NCI-H226 (cell line): ENCODE measurements at places on chromosomes 2 and 18.

DNA sequence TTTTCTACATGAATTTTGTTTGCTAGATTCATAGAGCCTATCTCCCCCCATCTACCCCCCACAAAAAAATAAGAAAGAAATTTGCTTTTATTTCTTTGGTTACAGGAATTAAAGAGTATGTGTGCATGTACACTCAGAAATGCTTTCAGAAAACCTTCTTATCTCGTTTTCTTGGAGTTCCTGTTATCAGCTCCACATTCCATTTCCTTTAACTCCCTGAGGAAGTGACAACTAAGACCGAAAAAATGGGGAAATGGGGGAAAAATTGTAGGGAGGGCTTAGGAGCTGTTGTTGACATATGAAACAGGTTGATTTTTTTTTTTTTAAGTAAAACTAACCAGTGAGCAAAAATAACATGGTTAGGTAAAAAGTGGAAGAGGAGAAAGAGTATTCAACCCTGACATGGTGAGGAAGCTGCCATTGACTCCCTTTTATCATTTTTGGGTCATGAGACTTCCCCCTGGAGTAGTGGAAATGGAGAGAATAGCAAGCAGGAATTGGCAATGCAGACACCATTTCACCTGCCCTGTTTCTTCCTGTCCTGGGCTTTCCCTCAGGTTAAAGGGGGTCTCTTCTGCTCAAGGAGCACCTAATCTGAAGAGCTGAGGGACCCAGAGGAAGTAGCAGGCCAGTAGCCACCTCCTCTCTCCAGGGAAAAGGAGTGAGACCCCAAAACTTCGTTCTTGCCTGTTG is 93.5 kb downstream of the OSBPL6 start:
- peak; percentile 81 for DNase-seq

DNA sequence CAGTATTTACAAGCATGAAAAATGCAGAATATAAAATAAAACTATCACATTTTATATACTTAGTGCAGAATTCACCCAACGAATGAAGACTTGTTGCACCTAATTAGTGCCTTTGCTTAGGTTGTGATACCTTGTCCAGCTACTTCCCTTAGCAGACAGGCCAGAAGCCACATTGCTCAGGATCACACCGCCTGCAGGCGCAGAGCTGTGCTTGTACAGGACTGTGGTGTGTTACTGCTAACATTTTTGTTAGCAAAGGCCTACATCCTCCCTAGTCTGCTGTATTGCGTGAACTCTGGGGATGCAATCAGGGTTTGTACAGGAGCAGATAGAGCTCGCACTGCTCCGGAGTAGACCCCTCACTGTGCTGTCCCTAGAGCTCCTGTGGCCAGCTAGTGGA is 336.9 kb downstream of the CBLN2 start:
- DNase-seq: no peak

- no peak for DNase-seq
Measured at GRCh38 chr2:96120991-96121390, 4.6 kb upstream of the ADRA2B start.

- peak; percentile 28 for DNase-seq
Measured at GRCh38 chr2:75491129-75491753, 69.5 kb downstream of the EVA1A start.

GRCh38 chr2:108978709-108979111 is 10.3 kb downstream of the EDAR start:
- no peak for DNase-seq

DNA sequence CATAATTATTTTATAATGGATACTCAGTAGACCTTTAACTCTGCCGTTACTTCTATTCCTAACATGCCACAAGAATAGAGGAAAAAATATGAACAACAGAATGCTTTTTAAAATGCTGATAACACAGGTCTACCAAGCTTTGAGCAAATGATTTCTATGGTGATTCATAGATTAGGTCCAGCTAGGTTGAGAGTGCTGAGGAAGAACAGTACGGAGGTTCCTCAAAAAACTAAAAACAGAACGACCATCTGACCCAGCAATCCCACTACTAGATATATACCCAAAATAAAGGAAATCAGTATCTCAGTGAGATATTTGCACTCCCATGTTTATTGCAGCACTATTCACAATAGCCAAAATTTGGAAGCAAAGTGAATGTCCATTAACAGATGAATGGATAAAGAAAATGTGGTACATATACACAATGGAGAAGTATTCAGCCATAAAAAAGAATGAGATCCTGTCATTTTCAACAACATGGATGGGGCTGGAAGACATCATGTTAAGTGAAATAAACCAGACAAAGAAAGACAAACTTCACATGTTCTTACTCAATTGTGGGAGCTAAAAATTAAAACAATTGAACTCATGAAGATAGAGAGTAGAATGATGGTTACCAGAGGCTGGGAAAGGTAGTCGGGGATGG is 111.6 kb upstream of the SERTAD2 start:
- no peak for DNase-seq

DNA sequence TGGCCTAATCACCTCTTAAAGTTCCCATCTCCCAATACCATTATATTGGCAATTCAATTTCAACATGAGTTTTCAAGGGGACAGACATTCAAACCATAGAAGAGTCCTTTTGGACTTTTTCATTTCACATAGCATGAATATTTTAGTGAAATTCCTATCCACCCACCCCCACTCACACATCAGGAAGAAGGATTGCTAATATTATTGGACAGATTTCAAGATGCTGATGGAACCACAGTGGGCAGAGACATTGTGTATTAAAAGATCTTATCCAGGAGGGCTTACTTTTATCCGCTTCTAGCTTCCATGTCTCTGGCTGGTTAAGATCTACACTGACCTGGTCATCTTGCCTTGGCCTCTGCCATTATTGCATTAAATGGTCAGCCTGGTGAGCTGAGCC is 297.4 kb upstream of the ACVR2A start:
- DNase-seq: peak; percentile 29

DNA sequence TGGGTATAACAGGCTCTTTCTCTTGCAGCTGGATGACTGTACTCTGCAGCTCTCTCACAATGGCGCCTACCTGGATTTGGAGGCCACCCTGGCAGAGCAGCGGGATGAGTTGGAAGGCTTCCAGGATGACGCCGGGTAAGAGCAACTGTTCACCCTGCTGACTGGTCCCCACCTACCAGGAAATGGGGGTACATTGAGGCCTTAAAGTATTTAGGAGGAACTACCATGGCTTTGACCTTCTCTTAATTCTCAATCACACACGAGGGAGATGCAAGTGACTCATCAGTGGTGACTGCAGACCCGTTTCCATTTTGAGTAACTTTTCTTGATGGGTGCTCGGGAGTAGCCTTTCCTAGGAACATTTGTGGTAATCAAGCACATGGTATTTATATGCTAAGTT is 58.0 kb downstream of the FHOD3 start:
- DNase-seq: no peak

DNA sequence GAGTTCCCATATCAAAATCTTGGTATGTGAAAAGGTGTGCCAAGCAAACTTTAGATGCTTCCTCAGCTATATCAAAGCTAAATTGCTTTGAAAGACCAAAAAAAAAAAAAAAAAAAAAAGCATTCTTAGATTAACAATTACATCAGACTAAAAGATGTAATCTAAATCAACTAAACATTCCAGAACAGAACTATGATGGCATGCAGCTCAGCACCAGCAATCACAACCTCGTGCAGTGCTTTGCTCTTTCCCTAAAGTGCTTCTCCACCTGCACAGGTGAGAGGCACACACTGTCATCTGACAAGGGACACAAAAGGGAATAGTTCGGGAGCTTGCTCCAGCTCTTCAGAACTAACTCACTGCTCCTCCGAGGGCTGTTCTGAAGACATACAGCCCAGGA is 37.5 kb downstream of the ADAM17 start:
- no peak for DNase-seq

- DNase-seq: no peak
Measured at GRCh38 chr2:11579867-11580659, 46.2 kb downstream of the GREB1 start.

- DNase-seq: no peak
Measured at GRCh38 chr2:11534746-11535484, 1.1 kb downstream of the GREB1 start.

GRCh38 chr2:84290537-84290936 is 168.5 kb downstream of the SUCLG1 start:
- no peak for DNase-seq

GRCh38 chr18:37124516-37124915 is 295.6 kb downstream of the KIAA1328 start:
- DNase-seq: no peak

- no peak for DNase-seq
Measured at GRCh38 chr18:58862356-58862755, 2.3 kb upstream of the ZNF532 start.

- no peak for DNase-seq
Measured at GRCh38 chr2:8081130-8081529, 600.7 kb upstream of the ID2 start.

GRCh38 chr2:46963941-46964673 is 48.5 kb upstream of the MCFD2 start:
- peak; percentile 95 for DNase-seq

DNA sequence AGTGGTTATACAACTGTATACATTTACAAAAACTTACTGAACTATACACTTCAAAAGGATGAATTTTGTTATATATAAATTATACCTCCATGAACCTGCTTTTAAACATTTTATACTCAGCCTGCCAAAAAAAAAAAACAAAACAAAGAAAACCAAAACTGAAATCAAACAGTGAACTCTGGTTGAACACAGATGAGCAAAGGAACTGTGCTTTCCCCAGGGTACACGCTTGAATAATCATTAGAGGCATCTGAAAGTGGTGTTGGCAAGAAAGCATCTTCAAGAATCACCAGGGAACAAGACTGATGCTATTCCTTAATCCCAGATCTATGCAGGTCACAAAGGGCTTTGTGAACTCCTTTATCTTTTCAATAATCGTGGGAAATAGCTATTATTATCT is 77.0 kb upstream of the LYPD1 start:
- no peak for DNase-seq

DNA sequence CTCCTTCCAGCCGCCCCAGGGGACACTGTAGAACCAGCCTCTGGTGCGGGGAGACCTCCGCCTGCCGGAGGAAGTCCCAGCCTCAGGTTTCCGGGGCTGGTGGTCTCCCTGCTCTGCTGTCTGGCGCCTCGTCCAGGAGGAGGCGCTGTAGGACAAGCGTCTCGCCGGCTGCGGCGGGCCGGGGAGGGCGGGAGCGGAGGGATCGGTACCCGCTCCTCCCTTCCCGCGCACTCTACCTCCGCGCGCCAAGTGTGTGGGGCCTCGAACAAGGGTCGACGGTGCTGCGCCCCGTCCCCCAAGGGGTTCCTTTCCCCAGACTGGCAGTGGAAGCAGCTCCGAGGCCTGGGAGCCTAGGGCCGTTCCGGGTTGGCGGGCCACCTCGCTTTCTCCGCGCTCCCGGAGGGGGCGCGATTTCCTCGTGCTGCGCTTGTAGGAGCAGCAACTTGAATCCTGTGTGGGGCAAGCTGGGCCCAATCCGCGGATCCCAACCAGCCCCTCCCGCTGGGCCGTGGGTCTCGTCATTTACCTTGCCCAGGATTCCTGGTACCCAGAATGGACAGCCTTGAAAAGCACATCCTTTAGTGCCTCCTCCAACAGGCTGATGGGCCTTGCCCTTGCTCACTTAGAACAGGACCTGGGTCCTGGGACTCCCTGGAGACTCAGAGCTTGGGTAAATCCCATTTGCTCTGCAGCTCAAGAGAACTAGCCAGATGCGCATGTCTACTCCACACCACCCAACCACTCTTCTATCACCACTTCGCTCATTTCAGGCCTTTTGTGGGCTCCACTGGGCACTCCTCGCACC is 10.6 kb upstream of the HOXD4 start:
- peak; percentile 60 for DNase-seq

DNA sequence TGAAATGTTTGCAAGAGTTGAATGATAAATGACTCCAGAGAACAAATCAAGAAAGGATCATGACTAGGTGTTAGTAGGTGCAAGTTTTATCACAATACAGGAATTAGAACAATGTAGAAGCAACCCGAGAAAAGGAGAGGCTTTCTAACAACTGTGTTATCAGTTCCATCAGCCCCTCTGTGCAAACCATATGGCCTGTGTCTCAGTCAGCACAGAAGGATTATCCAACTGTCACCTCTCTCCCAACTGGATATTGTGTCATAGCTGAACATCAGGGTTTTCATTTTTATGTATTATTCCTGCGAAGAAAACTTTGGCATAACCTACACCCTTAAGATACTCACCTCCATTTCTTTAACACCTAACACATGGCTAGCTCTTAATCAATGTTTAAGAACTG is 321.6 kb upstream of the RND3 start:
- no peak for DNase-seq

DNA sequence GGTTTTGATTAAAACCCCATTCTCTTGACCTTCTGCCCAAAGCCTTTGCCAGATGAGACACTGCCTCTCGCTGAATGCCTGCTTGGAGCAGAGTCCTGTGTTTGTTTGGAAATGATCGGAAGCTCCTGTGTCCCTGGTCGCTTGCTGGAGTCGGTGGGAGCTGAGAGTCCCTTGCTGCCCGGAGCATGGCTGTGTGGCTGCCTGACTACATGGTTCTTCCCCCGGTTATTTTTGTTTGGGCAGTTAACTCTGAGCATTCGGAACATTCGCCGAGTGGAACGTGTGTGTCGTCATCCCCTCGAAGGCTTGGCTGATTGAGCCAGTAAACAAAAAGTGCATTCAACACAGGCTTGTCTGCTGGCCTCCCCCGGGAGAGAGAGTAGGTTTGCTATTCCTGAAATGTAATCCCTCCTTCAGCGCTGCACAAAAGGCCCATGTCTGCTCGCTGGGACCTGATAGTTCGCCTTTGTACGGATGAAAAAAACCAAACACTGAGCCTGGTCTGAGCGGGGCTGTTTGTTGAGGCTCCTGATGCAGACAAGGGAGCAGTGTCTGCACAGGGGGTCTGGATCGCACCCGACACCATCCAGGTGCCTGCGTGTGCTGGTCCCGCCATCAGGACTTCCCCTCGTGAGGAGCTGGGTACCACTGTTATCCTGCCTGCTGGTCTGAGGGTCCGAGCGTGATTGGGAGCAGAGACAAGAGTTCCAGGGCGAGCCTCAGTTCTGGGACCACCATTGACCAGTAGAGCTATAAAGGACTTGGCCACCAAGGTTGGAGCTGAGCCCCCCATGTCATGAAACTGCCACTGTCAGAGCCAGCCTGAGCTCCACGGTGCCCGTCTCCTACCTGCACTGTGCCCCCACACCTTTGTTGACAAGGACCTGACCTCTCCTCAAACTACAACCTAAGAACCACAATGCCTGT is 83.8 kb downstream of the AGAP1 start:
- no peak for DNase-seq

DNA sequence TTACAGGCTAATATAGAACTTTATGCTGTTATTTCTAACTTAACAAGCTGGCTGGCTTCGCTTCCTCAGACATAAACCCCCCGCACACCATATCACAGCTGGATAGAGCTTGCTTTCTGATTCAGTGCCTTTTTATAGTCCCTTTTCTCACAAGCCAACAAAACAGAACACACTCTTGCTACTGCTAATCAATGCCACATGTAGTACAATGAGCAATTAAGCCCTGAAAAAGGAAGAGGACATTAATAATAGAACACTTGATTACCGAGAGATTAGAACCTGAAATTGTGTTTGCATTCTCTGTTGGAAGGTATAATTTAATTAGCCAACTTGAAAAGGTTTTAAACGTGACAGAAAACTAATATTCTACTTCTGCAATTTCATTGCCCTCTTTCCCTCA is 267.7 kb upstream of the CYRIA start:
- no peak for DNase-seq

- no peak for DNase-seq
Measured at GRCh38 chr2:96510931-96511595, 5.9 kb upstream of the NEURL3 start.

- no peak for DNase-seq
Measured at GRCh38 chr2:235725841-235726240, 232.0 kb downstream of the AGAP1 start.

- no peak for DNase-seq
Measured at GRCh38 chr2:216950547-216950946, 90.7 kb upstream of the TNP1 start.

GRCh38 chr2:24898122-24899109 is 21.6 kb downstream of the ADCY3 start:
- no peak for DNase-seq
